ENCODE measurements at places on chromosomes 12 and 14.

- DNase-seq: no peak
Observed at GRCh38 chr14:38616959-38617358, 361.1 kb upstream of the CLEC14A start.

GRCh38 chr14:92698393-92698792 is 50.0 kb downstream of the LGMN start:
- no peak for DNase-seq

GRCh38 chr12:22130671-22131070 is 84.7 kb downstream of the CMAS start:
- no peak for DNase-seq

DNA sequence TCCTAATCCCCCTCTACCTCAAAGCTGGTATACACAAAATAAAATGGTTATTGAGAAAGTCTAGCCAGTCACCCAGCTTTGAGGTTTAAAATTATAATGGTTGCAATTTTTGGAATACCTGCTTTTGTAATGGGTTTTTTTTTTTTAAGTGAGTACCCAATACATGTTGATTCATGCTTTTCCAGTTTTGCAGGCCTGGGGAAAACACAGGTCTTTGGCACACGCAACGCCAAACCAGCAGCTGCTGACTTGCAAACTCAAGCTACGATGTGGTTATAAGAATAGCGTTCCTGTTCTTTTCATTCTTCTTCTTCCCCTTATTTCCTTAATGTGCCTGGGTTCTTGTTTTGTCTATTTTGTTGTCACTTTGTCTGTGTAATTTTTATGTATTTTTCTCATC is 233.0 kb downstream of the EGLN3 start:
- DNase-seq: no peak

GRCh38 chr12:95099270-95099790 is 25.9 kb upstream of the NR2C1 start:
- DNase-seq: no peak

GRCh38 chr14:34643361-34643760 is 13.4 kb upstream of the SNX6 start:
- no peak for DNase-seq

DNA sequence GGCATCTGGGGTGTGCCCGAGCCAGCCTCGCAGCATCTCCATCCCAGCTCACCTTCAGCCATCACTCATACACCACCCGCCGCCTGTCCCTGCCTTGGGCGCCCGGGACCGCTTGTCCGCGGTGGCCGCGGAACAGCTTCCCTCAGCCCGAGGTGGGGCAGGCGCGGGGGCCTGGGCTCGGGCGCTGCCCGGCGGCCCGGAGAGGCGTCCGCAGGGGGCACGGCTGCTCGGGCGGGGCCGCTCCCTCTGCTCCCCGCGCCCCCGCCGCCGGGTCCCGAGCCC is 430 bp downstream of the SLC41A2 start:
- no peak for DNase-seq

- no peak for DNase-seq
Observed at GRCh38 chr14:55160989-55161388, 30.4 kb downstream of the DLGAP5 start.

GRCh38 chr12:122067966-122068365 is 10.6 kb upstream of the MLXIP start:
- no peak for DNase-seq

DNA sequence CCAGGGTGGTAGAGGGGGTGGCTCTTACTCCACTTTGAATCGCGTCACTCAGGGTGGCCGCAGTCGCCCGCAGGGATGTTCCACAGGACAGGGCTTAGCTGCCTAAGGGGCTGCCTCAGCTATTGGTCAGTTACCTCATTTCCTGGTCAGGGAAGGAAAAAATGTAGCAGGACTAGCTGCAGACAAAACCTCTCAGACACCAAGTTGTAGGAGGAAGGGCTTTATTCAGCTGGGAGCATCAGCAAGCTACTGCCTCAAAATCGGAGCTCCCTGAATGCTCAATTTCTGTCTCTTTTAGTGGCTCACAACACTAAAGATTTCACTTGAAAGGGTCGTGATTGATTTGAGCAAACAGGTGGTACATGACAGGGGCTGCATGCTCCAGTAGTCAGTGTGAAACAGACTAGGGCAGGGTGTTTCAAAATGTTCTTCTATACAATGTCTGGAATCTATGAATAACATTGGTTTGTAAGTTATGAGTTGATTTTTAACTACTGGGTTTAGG is 6.4 kb upstream of the CLEC6A start:
- DNase-seq: no peak

- DNase-seq: no peak
Observed at GRCh38 chr14:104644656-104645378, 40.2 kb upstream of the TMEM179 start.

DNA sequence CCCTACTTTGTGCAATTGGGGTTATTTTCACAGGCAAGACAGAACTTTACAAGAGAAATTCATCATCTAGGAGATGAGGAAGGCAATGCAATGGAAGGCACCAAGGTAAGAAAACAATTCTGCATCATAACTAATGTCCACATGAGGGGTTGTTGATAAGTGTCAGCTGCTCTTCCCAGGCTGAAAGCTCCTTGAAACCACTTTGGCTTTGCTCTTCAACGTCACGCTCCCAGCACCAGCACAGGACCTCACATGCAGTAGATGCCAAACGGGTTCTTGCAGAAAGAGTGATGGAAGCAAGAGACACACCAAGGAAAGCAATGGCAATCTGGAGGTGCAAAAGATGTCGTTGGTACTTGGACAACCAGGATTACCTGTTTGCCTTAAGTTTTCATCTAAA is 485.5 kb downstream of the BCL11B start:
- DNase-seq: no peak

GRCh38 chr12:806200-806791 is 53.9 kb downstream of the WNK1 start:
- DNase-seq: no peak

- DNase-seq: no peak
Observed at GRCh38 chr12:96054244-96054610, 18.8 kb upstream of the LTA4H start.

DNA sequence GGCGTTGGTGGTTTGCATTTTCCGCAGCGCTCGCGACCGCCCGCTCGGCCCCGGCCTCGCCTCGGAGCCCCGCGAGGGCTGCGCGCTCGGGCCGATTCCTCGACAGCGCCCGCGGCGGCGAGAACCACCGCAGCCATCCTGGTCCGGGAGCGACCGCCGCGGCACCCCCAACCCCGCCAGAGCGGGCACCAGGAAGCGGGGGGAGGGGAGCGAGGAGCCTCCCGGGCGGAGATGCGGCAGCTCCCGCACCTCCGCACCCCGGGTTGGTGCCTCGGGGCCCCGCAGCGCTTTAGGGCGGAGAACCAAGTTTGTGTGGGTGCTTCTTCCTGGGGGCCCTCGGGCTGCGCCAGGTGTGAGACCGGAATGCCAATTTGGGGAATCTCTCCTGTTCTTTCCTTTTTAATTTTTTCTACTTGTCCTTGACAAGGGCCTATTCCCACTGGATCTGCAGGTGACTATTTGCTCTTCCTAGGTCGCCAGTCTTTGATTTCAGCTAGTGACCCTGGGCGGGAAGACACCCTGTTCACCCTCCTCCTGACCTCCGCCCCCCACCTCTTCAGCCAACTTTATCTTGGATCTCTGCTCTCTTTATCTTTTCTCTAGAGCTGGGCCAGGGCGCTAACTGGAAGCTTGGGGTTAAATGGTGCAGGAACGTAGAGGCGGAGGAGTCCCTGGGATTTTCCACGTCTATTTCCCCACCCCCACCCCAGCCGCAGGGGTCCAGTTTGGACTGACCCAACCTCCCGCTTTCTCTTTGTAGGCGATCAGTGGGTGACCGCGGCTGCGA is at the start of gene SOCS2:
SOCS2 (plus strand) TSS at position 751 of the 787 bp plus-strand sequence. CDS start 223 bp downstream, outside the sequence.
- DNase-seq: no peak

- no peak for DNase-seq
Observed at GRCh38 chr12:59250766-59251165, 330.5 kb upstream of the LRIG3 start.

GRCh38 chr14:68399971-68400370 is 392.9 kb downstream of the ZFP36L1 start:
- no peak for DNase-seq

DNA sequence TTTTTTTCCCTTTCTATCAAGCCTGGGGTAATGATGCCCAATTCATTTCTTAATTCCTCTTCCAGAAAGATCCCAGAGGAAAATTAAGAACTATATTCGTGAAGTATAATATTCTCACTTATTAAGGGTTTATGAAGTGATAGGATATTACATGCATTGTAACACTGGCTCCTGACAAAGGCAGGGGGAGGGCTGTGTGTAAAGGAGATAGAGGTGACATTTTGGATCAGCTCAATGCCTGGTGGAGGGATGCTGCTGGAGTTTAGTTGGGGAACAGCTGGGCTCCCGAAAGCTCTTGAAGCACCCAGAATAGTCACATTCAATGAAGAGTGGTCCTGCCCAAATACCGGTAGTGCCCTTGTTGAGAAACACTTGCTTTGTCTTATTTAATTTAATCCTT is 774 bp downstream of the SERPINA11 start:
- DNase-seq: no peak

DNA sequence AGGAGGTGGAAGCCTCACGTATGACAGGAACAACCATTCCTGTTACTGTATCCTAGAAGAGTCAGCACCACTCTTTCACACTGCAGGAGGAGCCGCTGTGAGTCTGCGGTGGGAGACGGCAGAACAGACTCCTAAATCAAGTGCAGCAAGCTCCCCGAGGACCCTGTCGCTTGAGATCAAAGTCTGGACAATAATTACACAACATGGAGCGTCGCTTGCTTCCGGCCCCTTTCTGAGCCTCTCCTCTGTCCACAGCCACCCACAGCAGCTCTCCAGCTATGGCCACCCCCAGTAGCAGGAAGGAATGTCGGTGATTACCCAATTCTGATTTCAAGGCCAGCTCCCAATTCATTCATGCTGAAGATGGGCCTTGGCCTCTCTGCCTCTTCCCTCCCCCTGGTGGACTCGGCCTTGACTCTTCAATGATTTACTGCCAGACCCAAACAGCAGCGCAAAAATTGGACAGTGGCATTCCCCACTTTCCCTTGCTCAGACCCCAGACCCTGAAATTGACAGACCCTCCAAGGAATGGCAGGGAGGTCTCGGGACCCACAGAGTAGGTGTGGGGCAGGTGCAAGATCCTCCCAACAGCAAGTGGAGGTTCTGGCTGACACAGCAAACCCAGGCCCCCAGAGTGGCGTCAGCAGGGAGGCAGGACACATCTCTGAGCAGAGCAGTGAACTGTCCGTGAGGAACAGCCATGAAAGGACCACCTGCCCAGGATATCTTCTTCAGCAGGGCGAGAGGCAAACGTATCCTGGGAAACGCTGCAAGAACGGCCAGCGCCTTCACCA is 272.7 kb upstream of the DIO3 start:
- DNase-seq: no peak

DNA sequence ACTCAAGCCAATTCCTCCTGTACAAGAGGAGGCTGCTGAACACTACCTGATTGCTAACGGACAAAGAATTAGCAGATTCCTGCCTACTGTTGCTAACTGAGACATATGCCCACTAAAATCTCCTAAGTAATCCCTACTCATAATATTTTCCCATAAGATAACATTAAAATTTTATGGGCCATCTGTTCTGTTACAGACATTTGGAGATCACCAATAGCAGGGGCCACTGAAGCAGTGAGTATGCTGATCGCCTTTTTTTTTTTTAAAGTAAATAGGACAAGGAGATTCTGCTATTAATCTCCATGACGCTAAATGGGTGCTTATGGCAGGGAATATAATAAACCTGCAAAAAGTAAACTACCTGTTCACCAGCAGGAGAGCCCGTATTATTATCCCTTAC is 292.9 kb downstream of the MED13L start:
- DNase-seq: no peak

DNA sequence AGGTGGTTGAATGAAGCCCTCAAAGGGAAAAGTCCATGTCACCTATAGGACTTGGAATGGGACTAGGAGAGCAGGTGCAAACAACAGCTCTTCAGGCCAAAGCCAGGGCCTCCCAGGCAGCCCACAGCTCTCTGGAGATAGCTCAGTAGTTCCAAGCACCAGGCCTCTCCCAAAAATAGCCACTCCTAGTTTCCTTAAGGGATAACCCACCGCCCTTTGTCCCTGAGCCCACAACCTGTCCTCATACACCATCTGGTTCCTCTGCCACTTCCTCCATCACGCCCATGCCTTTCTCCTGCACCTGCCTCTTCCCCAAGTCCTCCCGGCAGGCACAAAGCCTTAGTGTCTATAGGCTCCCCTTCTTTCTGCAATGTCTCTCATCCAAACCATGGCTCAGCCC is 2.1 kb downstream of the RAB15 start:
- no peak for DNase-seq

GRCh38 chr12:96034621-96035282 is 635 bp downstream of the LTA4H start:
- DNase-seq: no peak

- DNase-seq: no peak
Observed at GRCh38 chr14:64717870-64718269, 13.6 kb downstream of the PLEKHG3 start.

DNA sequence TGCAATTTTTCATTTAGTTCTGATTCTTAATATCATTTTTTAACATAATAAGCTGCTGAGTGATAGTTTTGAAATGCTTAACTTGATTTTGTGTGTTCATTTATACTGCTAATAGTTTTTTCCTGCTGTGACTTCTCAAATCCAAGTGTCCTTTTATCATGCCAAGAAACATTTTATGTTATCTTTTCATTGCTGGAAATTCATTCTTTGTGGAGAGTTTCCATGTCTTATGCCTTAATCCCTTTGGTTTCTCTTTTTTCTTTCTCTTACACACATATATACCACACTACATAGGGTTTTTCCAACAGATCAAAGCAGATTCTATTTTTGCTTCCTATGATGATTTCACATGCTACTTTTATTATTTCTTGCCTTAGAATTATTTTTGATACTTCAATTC is 981.1 kb downstream of the SLC6A15 start:
- DNase-seq: no peak

DNA sequence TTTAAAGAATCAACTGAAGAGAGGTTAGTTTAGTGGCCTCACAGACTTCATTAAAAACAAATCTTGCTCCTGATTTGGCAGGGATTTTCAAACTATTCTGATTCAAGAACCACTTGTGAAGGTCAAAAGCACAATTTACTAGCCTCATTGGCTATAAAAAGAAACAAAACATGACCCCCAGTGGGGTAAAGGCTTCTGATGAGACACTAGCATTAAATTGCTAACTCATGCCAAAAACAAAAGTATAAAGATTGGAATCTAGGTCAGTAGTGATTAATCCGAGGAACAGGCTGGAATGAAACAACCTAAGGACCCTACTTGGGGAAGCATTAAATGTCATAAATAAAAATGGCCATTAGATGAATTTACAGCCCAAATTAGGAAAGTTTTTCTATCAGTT is 312.3 kb downstream of the PAWR start:
- no peak for DNase-seq

GRCh38 chr12:7090222-7090998 is 1.8 kb downstream of the C1R start:
- no peak for DNase-seq

DNA sequence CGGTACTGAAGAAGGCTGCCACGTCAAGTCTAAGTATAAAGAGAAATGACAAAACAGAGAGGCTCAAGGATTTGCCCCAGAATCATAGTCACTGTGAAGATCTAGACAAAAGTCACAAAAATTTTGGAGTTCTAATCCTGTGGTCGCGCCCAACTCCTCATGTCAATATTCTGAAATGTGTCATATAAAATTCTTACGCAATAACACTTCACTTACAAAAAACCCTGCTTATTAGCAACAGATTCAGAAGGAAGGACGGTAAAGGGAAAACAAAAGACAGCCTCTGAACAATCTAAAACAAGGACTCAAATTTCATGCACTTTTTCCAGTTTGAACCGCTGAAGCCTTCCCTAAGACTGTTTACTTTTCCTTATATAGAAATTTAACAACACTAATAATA is 94.7 kb downstream of the TSPAN8 start:
- no peak for DNase-seq

Data from activated CD4-positive, alpha-beta T cell treated with anti-CD3 and anti-CD28 coated beads for 24 hours (primary cell).